ENCODE measurements at places on chromosomes 12 and 14. TPM values are rescaled to one million over a fixed set of nuclear protein-coding genes. Genes with fewer than 3 reads are reported as not detected.

- no peak for DNase-seq
Observed at GRCh38 chr14:106694638-106695393, 1168.4 kb downstream of the TMEM121 start.

DNA sequence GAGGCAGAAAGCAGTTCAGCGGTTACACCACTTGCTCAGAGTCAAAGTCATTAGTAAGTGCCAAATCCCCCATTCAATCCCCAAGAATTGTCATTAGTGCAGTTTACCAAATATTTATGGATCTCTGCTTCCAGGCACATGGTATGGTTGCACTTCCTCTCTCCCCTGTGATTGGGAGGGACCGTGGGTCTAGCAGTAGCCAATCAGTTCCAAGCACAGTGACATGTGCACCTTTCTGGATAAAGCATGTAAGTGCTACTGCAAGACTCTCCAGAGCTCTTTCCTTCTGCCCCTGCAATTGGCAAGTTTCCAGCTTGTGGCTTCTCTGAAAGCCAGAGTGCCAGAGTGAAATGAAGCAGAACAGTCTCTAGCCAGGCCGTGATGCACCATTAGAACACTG, 85.3 kb upstream of the FLRT2 start:
- DNase-seq: no peak

KCNK10 gene
- not detected for total RNA-seq

STYK1 gene
- total RNA-seq: 0.77 TPM

INSM2 gene
- 0.17 TPM for total RNA-seq

All from lung (tissue), 17 donors.